ENCODE measurements at places on chromosomes 2 and 18.

DNA sequence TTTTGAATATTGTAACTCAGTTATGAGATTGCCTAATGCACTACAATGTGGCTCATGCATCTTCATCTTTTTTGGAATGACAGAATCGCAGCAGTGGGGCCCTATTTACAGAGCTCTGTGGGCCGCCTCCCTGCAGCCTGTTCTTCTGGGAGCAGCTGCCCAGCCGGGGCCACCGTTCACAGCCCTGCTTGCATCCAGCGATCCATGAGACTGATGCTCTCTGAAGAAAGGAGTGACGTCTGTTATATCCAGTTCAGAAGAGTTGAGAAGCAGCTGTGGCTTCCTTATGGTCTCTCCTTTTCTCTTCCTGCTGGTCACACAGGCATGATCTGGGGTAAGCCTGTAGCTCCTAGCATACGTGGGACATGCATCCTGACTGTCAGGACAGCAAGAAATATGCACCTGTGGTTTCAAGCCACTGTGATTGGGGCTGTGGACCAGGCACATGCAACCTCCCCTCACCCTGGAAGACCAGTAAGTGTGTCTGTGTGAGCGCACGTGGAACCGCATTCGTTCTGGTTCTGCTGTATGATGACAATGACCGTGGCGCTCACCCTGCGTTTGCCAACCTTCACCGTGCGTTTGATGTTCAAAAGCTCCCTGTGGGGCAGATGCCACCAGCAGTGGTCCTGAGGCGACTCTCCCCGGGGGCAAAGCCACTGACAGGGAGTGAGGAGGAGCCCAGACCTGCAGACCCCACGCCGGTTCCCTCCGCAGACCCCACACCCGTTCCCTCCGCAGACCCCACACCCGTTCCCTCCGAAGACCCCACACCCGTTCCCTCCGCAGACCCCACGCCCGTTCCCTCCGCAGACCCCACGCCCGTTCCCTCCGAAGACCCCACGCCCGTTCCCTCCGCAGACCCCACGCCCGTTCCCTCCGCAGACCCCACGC, 189.8 kb downstream of the TMEM18 start:
- no peak for DNase-seq

GRCh38 chr2:3778851-3779495, 75.6 kb downstream of the DCDC2C start:
- no peak for DNase-seq

DNA sequence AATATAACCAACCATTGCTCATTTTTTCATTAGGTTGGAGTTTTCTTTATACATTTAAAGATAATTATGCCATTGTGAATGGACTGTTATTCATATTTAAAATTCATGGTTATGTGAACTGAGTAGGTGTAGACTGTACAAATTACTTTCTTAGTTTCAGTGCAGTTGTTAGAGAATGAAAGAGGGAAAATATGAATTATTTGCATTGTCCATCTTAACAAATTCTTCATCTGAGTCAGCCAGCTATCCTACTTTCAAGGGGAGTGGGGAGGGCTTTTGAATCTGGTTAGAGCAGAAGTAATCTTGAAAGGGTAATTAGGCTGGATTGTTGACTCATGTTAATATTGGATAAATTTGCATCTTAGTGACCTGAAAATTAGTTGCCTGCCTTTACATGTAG, 212.0 kb downstream of the MCFD2 start:
- no peak for DNase-seq

GRCh38 chr2:197144183-197144582, 166.4 kb downstream of the ANKRD44 start:
- no peak for DNase-seq

DNA sequence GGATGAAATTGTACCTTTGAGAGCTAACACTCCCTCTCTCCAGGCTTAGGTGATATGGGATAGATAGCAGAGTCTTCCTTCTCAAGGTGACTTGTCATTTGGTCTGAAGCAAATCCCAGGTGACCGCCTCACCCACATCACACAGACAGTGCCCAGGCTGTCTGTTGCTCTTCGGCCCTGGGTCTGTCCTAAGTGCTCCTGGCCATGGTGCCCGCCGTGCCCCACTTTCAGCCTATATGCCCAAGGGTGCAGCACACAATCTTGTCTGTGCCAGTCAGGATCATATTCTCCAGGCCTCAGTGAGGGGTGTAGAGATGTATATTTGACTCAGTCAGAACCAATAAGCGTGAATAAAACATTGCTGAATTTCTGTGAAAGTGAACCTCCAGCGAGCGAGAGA, 326.8 kb downstream of the DYSF start:
- DNase-seq = no peak

DNA sequence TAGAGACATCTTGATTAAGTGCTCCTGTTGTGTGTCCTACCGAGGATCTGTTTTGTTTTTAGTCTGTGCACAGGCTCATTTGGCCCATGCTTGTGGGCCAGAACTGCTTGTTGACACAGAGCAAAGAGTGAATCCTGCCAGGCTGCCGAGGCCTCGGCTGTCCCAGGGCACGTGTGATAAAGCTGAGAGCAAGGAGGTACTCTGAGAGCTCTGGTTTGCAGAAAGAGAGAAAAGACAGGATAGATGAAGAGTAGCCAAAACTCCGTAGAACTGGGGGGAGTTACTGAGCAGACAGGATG, 175.1 kb downstream of the FAM210A start:
- no peak for DNase-seq

GRCh38 chr2:217853301-217853881, 149.4 kb downstream of the TNS1 start:
- DNase-seq = peak; percentile 79

GRCh38 chr18:23484561-23485182, 18.6 kb upstream of the RMC1 start:
- no peak for DNase-seq

- DNase-seq = no peak
Observed at GRCh38 chr18:79878741-79879378, 72.6 kb downstream of the SLC66A2 start.

GRCh38 chr2:2940061-2940460, 437.6 kb downstream of the EIPR1 start:
- no peak for DNase-seq

DNA sequence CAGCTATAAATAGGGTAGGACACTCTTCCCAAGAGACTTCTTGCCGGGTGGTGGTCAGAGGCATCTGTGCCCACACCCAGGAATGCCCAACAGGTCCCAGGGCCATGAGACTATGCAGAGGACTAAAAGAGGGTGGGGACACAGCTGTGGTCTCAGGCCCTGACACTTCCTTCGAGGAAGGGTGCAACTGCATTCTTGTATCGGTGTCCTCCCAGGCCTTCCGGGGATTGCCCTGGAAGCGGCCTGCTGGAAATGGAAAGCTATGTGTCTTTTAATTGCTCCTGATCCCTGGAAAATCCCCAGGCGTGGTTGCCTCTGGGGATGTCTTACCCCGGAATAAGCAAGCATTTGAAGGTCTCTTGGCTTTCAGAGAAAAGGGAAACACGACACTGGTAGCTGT, 176.7 kb downstream of the SOX11 start:
- DNase-seq = no peak

GRCh38 chr2:145572238-145572637, 1052.3 kb upstream of the ZEB2 start:
- DNase-seq = no peak

GRCh38 chr18:7523772-7524171, 43.3 kb upstream of the PTPRM start:
- DNase-seq = no peak

GRCh38 chr2:173395567-173396351, 41.1 kb downstream of the CDCA7 start:
- DNase-seq = no peak

DNA sequence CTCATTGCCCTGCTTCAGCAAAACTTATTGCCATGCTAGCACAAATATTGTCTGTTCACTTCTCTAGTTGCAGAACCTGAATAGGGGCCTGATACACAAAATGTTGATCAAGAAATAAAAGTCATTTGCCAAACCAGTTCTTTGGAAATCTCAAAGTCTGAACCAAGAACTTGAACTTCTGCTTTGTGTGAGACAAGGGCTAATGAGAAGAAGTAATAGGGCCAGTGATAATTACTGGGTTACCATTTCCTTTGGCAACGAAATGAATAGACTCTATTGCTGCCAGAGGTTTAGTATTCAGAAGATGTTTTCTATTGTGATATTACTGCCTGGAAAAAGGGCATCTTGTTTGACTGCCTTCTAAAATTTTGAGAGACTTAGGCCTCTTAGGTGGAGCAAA, 35.0 kb downstream of the TMEFF2 start:
- no peak for DNase-seq

GRCh38 chr2:189566046-189566445, 14.5 kb downstream of the SLC40A1 start:
- peak; percentile 65 for DNase-seq

GRCh38 chr2:18598848-18599484, 9.6 kb upstream of the NT5C1B start:
- DNase-seq = no peak

DNA sequence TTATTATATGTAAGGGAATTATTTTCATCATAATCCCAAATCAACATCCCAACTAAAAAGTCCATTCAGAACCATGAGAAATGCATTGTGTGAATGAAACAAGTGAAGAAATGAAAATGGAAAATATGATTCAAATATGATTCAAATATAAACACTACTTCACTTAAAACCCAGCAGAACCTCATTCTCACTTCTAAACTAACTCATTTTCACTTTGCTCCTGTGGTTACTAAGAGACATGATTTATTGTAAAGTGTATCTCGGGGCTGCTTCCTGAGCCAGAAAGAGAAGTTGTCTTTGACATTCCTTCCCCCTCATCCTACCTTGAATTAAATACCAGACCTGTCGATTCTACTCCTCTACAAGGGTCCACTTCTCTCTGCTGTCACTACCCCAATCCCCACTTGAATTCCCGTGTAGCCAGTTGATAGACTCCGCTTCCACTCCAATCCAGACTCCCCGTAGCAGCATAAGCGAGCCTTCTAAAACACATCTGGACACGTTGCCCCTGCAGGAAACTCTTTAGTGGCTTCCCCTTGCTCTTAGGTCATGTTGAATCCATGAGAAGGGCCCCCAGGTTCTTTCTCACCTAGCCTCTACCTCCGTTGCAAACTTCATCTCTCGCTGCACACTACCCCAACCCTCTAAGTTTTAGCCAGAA, 697.0 kb upstream of the ID2 start:
- no peak for DNase-seq

DNA sequence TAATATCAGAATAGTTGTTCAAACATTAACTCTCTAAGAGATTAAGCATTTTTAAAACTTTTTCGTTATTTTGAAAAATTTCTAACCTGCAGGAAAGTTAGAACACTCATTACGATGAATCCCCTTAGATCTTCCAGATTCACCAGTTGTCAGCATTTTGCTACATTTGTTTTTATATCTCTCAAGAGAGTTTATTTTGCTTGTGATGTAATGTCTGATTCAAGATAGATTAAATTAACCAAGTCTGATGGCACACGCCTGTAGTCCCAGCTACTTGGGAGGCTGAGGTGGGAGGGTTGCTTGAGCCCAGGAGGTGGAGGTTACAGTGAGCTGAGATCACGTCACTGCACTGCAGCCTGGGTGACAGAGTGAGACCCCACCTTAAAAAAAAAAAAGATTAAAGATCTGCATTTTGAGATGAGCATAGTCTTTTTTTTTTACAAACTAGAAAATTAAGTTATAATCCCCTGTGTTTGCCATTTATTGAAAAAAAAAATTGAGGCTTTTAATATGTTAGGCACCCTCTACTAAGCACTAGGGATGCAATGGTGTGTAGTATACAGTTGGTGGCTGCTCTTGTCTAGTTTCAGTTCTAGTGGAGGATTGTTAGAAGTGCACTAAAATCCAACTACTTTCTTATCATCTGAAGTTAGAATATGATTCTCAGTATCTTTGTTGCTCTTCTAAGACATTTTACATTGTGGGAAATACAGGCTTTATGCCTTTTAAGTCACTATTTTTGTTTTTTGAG, 20.9 kb downstream of the RAB10 start:
- peak; percentile 30 for DNase-seq

- no peak for DNase-seq
Observed at GRCh38 chr2:181264001-181264400, 193.2 kb upstream of the ITGA4 start.

- DNase-seq = no peak
Observed at GRCh38 chr18:58024139-58024538, 19.9 kb upstream of the NEDD4L start.

GRCh38 chr2:37622450-37623100, 48.9 kb downstream of the CDC42EP3 start:
- no peak for DNase-seq

GRCh38 chr2:144032566-144032965, 487.4 kb downstream of the ZEB2 start:
- DNase-seq = peak; percentile 85

- no peak for DNase-seq
Observed at GRCh38 chr18:63098018-63098981, 221.3 kb downstream of the BCL2 start.

DNA sequence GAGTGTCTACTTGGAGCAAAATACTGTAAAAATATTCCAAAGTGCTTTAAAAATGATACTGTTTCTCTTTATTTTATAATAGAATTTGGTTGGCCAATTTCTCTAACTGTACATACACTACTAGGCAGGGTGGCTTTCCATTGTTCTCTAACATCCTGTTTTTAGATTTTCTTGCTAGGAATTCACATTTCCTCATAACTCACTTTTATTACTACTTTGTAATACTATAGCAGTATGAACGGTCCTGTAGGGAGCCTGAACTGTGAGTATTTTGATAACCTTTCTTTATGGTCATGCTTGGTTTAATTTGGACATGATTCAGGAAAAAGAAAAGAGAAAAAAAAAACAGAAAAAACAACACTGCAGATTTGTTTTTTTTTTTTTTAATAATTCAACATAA, 37.8 kb downstream of the GCG start:
- DNase-seq = peak; percentile 57

DNA sequence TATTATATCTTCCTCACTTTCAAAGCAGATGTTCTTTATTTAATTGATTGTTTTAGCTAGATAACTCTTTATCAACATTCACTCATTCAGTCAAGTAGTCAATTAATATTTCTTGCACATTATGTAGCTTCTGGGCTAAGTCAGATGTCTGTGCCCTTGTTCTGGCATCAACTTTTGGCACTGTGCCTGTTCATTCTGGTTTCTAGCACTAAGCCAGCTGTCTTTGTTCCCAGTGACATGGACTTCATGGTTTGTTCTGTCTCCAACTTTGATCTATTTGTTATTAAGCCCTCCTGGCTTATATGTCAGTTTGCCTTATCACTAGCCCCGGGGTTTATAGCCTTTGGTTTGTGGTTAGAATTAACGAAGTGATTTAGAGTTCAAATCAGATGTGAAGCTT, 247.9 kb upstream of the SYT4 start:
- DNase-seq = no peak

- DNase-seq = peak; percentile 36
Observed at GRCh38 chr18:42192251-42193248, 237.5 kb downstream of the PIK3C3 start.

All from fibroblast of mammary gland (primary cell).